NCI-H1092 treated with DMSO at 0.1 percent for 48 hours (cell line): ENCODE measurements at places on chromosomes 16 and 17.
A peak's percentile ranks its signal among the peaks of the same experiment; 100 is the strongest.

DNA sequence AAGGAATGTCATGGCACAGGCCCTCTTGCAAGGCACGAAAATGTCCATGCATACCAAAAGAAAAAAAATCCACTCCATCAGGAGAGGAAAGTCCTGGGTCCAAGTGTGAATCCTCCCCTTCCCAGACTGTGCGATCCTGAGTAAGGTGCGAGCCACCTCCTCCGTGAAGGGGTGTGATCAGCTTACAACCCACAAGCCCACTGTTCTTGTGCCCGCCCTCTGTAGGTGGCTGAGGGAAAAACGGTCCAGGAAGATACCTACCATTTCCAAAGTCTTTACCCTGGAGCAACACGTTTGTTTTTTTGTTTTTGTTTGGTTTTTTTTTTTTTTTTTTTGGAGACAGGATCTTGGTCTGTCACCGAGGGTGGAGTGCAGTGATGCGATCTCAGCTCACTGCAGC is 116.5 kb downstream of the ZNF423 start:
- no peak for DNase-seq

- no peak for DNase-seq
Observed at GRCh38 chr17:49101054-49101534, 31.5 kb upstream of the B4GALNT2 start.

DNA sequence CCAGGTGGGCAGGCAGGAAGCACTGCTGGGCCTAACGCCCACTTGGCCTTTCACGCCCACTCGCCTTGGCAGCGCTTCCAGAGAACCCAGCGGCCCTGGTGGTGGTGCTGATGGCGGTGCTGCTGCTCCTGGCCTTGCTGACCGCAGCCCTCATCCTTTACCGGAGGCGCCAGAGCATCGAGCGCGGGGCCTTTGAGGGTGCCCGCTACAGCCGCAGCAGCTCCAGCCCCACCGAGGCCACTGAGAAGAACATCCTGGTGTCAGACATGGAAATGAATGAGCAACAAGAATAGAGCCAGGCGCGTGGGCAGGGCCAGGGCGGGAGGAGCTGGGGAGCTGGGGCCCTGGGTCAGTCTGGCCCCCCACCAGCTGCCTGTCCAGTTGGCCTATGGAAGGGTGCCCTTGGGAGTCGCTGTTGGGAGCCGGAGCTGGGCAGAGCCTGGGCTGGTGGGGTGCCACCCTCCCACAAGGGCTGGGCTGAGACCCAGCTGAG is 64.7 kb downstream of the MRC2 start:
- peak; percentile 24 for DNase-seq

DNA sequence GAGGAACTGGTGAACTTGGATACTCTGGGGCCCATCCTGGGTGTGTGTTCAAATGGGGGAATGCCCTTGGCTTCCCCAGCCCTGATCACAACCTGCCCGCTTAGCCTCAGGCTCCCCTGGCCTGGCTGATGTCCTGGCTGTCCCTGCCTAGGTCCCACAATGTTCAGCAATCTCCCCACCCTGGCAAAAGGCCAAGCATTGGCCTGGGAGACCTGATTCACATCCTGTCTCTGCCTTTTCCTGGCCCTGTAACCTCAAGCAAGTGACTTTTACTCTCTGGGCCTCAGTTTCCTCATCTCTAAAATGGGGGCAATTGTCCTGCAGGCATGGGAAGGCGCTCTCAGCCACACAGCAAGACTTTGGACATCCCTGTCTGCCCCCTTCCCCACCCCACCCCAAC is 14.4 kb downstream of the CPNE2 start:
- no peak for DNase-seq

- no peak for DNase-seq
Observed at GRCh38 chr17:59356543-59357218, 25.2 kb downstream of the YPEL2 start.
